Stimulated activated CD8-positive, alpha-beta memory T cell treated with anti-CD3 and anti-CD28 coated beads, Interleukin-4, amount 100 ng/mL, for 1 hour (primary cell): ENCODE measurements at places on chromosomes 6 and 20.

DNA sequence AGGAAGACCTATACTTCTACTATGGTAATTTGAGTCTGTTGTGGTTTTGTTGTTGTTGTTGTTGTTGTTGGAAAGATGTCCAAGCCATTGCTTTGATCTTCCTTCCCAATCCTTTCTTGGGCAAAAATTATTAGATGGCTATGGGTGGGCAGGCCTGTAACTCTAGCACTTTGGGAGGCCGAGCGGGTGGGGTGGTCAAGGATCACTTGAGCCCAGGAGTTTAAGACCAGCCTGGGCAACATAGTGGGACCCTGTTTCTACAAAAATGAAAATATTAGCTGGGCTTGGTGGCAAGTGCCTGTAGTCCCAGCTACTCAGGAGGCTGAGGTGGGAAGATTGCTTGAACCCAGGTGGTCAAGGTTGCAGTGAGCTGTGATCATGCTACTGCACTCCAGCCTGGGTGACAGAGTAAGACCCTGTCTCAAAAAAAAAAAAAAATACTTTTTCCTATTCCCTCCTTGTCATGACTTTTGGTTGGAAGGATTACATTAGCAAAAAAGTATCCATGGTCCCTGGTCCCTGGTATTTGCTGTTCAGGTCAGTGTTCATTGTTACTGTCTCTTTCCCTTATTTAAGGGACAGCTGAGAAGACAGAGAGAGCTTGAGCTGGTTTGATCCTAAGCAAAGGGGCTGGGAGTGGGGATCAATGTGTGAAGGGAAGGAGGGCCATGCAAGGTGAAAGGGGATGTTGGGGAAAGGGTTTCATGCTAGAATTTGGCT, 11.7 kb downstream of the NEU1 start:
- DNase-seq, result no peak

DNA sequence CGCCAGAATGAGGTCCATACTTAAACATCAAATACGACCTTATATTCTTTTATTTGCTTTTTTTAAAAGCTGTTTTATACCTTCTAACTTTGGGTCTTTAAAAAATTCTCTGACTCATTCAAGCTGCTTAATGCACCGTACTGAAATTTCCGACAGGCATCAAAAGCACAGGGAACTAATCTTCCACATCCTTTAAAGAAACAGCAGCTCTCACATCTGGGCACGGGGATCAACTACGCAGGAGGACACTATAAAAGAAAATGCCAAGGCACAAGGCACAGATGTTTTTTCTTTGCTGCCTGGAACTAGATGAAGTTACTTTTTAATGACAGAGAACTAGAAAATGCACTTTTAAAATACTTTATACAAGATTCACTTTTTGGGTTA, 112.4 kb upstream of the ARG1 start:
- DNase-seq, result no peak

DNA sequence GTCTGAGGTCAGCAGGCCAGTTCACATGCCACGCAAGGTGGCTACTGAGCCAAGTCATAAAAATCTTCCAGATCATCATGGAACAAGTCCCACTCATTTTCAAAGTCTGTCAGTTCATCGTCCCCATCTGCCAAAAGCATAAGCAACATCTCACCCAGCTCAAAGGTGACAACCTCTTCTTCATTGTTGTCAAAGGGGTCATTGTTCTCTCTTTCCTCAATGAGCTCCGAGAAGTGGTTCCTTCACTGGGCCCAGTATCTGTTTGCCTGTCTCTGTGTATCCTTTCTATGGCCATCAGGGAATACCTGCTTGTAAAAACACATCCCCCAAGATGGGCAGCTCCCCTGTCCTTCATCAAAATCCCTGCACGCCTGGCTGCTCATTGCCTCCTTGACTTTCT, 49.5 kb downstream of the ZNF334 start:
- DNase-seq, result no peak

DNA sequence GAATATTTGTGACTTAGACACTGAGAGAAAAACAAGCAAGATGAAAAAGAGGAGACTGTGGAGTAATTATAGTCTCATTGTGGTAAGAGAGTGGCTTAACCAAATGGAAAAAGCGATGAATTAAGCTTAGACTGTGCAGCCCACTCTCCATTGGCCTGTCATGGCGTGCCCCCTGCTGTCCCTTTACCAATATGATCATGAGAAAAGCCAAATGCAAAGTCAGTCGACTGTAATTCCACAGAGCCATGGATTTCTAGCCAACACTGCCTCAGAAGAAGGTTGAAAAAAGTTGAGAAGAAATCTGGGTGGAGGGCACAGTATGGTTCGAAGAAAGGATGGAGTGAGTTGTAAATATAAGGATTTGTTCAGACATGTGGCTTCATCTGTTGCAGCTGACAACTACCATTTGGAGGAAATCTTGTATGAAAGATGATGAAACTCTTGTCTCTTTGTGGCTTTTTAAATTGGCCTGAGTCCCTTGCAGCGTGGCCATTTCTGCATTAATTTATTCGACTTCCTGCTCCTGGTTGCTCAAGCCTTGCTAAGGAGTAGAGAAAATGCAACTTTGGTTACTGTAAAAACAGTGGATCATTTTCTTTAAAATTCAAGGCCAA, 251.4 kb downstream of the DOK5 start:
- no peak for DNase-seq

DNA sequence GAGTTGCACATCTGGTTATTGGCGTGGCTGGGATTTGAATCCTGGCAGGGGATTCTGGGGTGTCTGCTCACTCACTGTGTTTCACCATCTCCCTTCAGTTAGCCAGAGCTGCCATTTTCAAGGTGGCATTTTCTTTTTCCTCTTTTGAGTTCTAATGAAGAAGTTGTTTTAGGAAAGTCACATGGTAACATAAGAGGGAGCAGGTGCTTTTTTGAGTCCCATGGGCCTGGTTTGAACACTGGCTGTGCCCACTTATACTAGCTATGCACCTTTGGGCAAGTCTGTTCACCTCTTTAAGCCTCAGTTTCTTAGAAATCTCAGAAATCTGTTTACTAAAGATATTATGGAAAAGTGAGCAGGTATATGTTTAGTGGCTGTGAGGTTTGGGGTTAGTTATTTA, 39.6 kb downstream of the ANKS1A start:
- no peak for DNase-seq

- DNase-seq, result no peak
Observed at GRCh38 chr6:106476331-106477105, 116.0 kb downstream of the CRYBG1 start.
